ENCODE measurements at places on chromosomes 1 and 21.

DNA sequence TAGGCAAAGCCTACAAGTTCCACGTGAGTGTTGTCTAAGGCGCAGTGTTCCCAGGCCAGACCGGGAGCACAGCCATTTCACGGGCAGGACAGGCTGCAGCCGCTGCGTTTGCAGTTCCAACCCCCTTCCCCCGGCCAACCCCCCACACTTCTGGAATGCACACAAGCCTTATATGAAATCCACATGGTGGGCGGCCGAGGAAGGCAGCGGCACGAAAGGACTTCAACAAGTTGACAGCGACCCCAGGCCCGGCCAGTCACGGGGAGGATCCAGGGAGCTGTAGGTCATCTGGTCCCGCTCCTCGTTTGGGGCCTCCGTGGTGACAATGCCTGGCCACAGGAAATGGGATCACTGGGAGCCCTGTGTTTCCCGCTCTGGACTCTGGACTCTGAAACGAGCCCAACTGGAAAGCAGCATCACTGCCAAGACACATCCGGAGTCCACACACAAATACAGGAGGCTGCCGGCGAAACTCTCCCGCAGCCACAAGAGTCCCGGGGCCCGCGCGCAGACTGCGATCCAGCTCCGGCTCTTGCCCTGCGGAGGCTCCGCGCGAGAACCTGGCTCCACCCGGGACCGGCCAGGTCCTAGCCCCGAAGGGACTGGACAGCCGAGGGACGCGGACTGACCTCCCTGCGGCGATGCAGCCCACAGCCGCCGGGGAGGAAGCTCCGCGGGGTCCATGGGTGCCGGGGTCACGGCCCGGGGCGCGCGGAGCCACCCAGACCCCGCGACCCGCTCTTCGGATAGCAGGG, 794 bp downstream of the NID1 start:
- no peak for DNase-seq

- DNase-seq = no peak
Observed at GRCh38 chr1:21341022-21341421, 50.8 kb upstream of the ECE1 start.

DNA sequence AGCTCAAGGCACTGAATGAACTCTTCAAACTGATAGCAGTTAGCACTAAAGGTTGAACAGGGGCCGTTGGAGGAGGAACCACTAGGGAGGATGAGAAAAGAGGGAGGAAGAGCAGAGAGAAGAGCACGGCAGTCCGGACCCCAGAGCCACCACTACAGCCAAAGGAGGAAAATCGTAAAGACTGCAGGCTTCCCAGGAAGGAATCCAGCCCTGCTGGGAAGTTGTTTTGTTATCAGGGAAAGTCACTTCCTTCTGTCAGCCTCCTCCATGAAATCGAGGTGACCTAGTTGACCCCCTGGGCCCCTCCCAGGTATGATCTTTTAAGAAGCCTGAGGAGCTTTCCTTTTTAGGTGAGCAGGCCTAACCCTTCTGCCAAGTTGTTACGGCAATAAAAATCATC, 88.2 kb downstream of the PBX1 start:
- DNase-seq = no peak

DNA sequence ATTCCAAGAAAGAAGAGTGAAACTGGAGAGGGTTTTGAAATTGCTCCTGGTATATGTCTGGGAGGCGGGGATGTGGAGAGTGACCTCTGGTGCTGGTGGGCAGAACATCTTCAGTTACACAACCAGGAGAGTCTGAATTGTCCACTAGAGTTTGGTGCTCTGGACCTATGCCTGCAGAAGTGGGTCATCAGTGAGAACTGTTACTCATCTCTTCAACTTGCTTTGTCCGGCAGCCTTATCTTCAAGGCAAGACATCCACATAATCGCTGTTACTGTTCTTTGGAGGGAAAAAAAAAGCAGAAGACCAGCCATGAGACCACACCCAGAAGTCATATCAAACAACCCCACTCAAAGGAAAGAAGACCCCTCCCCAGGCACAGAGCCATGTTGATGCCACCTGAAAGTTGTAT, 14.9 kb downstream of the SH2D1B start:
- no peak for DNase-seq

GRCh38 chr1:39489567-39490239, 1.7 kb upstream of the BMP8A start:
- DNase-seq = no peak

- no peak for DNase-seq
Observed at GRCh38 chr1:245062741-245063305, 92.0 kb upstream of the KIF26B start.

GRCh38 chr1:220432408-220432807, 95.5 kb upstream of the MARK1 start:
- DNase-seq = no peak

DNA sequence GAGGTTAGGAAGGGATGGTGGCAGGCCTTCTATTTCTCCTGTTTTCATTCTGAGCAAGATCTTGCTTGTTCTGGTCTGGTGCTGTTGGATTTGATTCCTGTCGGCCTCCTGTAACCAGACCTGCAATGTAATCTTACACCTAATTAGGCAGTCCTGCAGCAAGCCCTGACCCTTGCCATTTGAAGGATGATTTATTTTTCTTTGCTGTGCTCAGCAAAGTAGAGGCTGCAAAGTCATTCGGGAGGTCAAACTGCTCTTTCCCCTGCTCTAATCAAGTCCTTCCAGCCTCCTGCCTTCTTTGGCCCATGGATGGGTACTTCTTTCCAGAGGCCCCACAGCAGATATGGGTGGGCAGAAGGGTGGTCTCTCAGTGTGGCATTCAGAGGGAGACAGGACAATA, 417.7 kb upstream of the USP24 start:
- DNase-seq = no peak

GRCh38 chr21:33028287-33028670, 2.5 kb downstream of the OLIG2 start:
- no peak for DNase-seq

DNA sequence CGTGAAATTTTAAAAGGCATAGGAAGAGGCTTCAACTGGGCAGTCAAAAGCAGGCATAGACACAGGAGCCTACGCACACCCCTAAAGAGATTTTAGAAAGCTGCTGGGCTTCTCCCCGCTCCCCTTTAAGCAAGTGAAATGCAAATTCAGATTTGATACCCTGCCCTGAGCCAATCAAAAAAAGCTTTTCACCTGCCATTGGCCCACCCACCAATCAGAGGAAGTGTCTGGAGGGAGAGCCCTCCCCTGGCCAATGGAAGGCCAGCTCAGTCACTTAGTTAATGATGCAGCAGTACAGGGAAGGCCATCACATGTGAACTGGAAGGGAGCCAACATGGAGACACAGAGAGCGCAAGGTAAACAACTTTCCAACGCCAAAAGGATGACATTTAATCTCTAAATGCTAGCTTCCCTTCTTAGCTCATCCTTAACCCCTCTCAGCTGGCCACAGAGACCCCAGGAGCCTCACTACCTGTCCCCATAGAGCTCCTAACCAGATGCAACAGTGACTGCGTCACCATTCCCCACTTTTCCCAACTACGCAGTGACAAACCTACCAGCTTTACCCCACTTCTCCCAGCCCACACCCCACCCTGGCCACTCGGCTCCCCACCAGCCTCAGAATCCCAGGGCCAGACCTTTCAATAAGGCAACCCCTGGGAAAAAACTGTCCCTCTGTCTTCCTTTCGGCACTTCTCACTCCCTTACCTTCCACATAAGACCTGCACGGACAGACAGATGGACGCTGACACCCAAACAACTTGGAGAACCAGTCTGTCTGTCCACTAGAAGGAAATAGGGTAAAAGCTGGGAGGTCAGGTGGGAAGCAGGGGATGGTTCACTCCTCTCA, 71.0 kb downstream of the CD46 start:
- peak; percentile 44 for DNase-seq

- no peak for DNase-seq
Observed at GRCh38 chr1:25685938-25686665, 69.5 kb downstream of the MAN1C1 start.

- no peak for DNase-seq
Observed at GRCh38 chr1:145994391-145995120, 1.8 kb downstream of the TXNIP start.

GRCh38 chr1:224558904-224559303, 57.2 kb upstream of the CNIH3 start:
- no peak for DNase-seq
